GM06990 (cell line): ENCODE measurements at places on chromosomes 13 and 19.

GRCh38 chr13:52026246-52026626, 1.7 kb downstream of the UTP14C start:
- no peak for DNase-seq

- DNase-seq: peak; percentile 78
Observed at GRCh38 chr19:2636897-2637683, 65.4 kb downstream of the GNG7 start.

- DNase-seq: no peak
Observed at GRCh38 chr13:27966641-27967202, 2.4 kb downstream of the CDX2 start.

DNA sequence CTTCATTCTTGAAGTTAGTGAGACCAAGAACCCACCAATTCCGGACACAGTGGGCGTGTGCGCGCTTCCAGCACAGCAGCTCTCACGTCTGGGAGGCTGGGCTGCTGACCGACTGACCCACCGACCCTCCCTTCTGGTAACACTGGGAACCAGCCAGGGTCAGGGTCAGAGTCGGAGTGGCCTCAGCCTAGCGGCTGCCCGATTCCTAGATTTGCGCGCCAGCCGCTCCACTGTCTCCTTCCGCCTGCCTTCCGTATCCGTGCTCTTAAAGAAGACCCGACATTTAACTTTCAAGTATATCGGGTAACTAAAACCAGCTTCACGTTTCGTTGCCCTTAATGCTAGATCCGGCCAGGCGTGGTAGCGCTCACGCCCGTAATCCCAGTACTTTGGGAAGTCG, 41.1 kb downstream of the SERP2 start:
- no peak for DNase-seq

DNA sequence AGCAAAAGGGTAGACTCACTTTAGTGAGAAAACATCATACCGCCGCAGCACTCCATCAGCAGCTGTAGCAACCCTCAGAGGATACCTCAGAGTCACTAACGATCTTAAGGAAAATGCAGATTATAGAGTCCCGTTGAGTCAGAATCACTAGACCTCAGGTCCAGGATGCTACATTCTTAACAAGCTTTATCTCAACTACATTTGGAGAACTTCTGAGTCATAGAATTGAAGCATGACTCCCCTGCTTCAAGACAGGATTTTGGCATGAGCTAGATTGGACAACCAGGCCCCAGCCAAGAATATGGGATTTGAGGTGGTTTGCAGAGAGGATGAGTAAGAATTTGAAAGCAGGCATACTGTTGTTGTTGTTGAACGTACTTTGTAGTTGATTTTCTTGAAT, 118.9 kb upstream of the UBL3 start:
- no peak for DNase-seq
